ENCODE measurements at places on chromosomes 12 and 14.

- DNase-seq: no peak
Observed at GRCh38 chr14:81401420-81402122, 1.4 kb upstream of the STON2 start.

- DNase-seq: no peak
Observed at GRCh38 chr12:130124605-130125244, 37.5 kb upstream of the FZD10 start.

- DNase-seq: no peak
Observed at GRCh38 chr12:45257185-45257930, 41.5 kb downstream of the ANO6 start.

DNA sequence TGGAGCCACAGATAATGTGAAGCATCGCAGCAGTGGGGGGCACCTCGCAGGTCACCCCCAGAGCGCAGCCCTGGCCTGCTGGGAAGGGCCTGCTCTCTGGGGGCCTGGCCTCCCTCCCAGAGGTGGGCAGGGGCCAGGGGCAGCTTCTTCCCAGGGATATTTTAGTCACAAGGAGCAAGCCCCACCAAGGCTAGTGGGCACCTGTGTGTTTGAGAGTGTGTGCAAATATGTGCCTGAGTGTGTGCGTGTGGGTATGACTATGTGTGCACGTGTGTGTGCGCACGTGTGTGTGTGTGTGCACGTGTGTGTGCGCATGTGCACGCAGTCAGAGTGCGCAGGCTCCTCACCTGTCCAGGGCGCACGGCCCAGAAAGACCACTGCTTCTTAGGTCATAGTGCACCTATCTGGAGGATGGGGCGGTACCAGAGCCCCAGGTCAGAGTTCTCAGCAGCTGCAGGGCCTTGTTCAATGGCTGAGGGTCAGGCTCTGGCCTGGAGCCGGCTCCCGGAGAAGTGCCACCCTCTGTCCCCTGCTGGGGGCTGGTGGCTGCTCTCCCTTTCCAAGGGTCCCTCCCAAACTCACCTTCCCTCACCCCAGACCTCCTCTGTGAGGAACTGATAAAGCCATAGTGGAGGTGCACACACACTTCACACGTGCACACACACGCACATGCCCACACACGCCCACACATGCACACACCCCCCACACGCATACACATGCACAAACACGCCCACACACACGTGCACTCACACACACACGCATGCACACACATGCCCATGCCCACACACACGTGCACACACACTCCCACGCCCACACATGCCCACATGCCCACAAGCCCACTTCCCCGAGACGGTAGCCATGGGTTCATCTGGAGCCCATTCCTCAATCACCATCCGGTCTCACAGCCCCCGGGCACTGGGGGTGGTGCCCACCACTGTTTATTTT lies 128.5 kb downstream of the KIF26A start:
- DNase-seq: no peak

GRCh38 chr12:24718617-24719016 lies 230.3 kb downstream of the BCAT1 start:
- DNase-seq: no peak

DNA sequence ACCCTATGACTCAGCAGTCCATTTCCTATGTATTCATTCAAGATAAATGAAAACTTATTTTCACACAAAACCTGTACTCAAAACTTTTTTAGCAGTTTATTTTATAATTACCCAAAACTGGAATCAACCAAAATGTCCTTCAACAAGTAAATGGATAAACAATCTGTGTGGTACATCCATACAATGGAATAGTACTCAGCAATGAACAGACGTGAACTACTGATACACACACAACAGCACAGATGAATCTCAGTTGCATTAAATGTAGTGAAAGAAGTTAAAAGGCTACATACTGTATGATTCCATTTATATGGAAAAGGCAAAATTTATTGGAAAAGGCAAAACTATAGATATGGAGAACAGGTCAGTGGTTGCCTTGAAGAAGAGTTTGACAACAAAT lies 90.1 kb downstream of the KIAA0586 start:
- no peak for DNase-seq

GRCh38 chr14:105505101-105505500 lies 14.1 kb downstream of the TEDC1 start:
- DNase-seq: no peak

GRCh38 chr14:72549026-72549425 lies 344.9 kb downstream of the DPF3 start:
- no peak for DNase-seq

- DNase-seq: no peak
Observed at GRCh38 chr14:71704210-71704609, 228.0 kb upstream of the RGS6 start.

Measured in posterior cingulate gyrus (tissue), 11 donors.